PC-9 (cell line): ENCODE measurements at places on chromosomes 2 and 18. TPM values are rescaled to one million over a fixed set of nuclear protein-coding genes. Genes with fewer than 3 reads are reported as not detected.

GRCh38 chr2:71938659-71939587 lies 208.7 kb downstream of the CYP26B1 start:
- no peak overlapping the region for H3K4me3 ChIP-seq

DNA sequence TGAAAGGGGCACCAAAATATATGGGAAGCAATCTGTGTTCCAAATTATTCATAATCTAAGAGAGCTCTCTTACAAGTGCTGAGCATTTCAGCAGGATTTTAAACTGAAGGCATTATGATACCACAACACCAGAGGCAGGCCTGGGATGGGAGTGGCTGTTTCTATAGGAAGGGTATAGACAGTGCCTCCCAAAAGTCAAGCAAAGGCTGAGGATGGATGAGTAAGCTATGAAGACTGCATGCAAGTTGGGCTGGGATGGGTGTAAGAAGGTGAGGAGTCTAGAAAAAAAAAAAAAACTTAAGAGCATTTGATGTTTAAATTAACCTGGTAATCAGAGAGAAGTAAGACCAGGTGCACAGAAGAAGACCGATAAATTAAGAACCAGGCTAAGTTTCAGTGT lies 132.5 kb downstream of the OSR1 start:
- H3K36me3 ChIP-seq, result no peaks in the 10 kb centered on the region
- DNase-seq, result no peak
- no peaks in the 10 kb centered on the region for H3K4me1 ChIP-seq
- H3K27me3 ChIP-seq, result no peaks in the 10 kb centered on the region
- H3K27ac ChIP-seq, result no peak overlapping the region
- no peak overlapping the region for H3K4me3 ChIP-seq

Gene MC4R
- not detected in 2 replicates for total RNA-seq

Gene SKA1
- total RNA-seq, result 14.7 and 18.3 TPM in 2 replicates

GRCh38 chr2:149814049-149814448 lies 226.5 kb upstream of the MMADHC start:
- no peak overlapping the region for H3K4me3 ChIP-seq
- DNase-seq, result no peak
- 0 out of 2 replicates have a peak, but pooled peaks cover under 1% of the 10 kb centered on the region for H3K4me1 ChIP-seq
- no peaks in the 10 kb centered on the region for H3K27me3 ChIP-seq

- no peaks in the 10 kb centered on the region for H3K4me1 ChIP-seq
- no peaks in the 10 kb centered on the region for H3K27me3 ChIP-seq
- H3K27ac ChIP-seq, result no peak overlapping the region
These were observed 121.6 kb downstream of the EML6 start for GRCh38 chr2:54845094-54845493.
